MV-4-11 (cell line): ENCODE measurements at places on chromosomes 1 and 21.

DNA sequence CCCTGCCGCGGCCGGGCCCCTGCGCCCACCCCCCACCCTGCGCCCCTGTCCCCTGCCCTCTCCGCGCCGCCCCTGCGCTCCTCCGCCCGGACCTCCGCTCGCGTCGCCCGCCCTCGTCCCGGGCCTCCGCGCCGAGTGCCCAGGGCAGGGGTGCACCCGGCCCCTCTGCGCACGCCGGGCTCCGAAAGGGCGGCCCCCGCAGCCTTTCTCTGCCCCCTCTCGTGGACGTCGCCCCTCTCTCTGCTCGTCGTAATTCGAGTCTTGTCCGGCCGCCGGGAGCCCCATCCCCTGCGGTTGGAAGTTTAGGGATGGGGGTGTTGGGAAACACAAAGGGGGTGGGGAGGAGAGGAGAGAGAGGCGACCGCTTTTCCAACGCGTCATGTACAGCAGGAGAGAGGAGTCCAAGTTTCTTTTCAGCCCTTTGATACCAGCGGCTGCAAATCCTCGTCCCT lies 407 bp downstream of the GALNT2 start:
- DNase-seq, result no peak

DNA sequence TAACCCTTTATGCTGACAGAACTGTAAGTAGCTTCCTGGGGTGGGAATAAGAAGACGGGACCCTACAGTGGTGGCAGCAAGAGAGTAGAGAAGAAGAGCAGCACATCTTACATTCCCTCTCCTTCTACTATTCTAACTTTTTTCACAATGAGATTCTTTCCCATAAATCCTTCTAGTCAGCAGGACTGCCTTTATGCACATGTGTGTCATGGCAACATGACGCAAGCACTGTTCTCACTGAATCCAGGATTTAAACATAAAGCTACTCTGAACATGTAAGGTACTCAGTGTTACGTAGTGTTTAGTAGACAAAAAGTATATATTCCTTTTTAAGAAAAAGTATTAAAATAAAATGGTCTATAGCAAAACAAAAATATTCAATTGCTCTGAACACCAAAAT lies 309.7 kb upstream of the LYPLAL1 start:
- peak; percentile 32 for DNase-seq

DNA sequence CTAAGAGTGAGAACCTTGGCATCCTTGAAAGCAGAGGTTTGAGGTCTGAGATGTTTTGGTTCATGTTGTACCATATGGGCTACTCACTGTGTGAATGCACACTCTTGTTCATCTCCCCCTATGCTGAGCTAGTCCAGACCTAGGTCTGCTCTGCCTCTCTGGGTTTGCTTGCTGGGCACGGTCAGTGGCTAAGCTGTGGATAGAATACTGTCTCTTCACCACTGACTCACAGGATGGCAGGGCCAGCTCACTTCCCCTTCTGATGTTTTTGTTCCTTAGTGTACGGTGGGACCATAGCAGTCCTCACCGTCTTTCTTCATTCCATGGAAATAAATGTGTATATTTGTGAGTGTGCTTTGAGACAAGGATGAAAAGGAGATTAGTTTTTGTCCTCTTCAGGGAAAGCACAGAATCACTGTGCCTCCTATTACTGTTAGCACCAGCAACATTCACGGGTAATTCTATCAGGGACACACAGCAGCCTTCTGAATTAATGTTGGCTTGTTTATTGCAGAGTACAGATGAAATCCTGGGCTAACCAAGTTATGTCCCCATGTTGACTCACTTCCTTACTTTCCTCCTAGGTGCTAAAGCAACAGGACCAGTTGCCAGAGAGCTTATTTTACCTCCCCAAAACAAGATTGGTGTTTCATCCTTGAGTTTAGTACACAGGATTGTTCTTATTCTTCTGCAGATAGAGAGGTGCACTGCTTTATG lies 56.9 kb upstream of the IVNS1ABP start:
- DNase-seq, result peak; percentile 71

GRCh38 chr1:3064901-3065300 lies 4.1 kb upstream of the PRDM16 start:
- no peak for DNase-seq

DNA sequence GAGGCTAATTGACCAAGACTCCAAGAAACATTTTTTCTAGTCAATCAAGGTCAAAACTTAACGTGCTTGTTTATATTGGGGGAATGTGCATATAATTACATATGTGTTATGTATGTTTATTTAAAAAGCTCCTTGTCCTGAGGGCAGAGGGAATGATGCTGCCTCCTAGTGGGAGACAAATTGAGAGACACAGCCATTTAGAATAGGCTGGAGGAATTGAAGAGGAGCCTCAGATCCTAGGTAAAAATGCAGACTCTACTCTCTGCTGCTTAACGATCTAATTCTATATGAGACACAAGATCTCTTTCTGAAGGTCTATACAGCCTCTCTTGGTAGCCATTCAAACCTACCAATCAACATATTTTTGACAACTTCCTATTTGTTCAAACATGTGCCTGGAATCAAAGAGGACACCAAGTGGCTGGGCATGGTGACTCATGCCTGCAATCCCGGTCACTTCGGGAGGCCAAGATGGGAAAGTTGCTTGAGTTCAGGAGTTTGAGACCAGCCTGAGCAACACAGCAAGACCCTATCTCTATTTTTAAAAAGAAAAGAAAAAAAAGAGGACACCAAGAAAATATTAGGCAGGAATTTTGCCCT lies 136.6 kb upstream of the ZNF648 start:
- peak; percentile 60 for DNase-seq

GRCh38 chr1:160007577-160008200 lies 24.1 kb downstream of the PIGM start:
- DNase-seq, result peak; percentile 1

- no peak for DNase-seq
Observed at GRCh38 chr1:43255438-43256210, 14.2 kb upstream of the TMEM125 start.

- no peak for DNase-seq
Observed at GRCh38 chr1:85240643-85241042, 18.8 kb downstream of the C1orf52 start.

GRCh38 chr1:234697015-234697414 lies 87.0 kb upstream of the IRF2BP2 start:
- no peak for DNase-seq

- DNase-seq, result no peak
Observed at GRCh38 chr21:17146426-17146825, 366.4 kb upstream of the CXADR start.

DNA sequence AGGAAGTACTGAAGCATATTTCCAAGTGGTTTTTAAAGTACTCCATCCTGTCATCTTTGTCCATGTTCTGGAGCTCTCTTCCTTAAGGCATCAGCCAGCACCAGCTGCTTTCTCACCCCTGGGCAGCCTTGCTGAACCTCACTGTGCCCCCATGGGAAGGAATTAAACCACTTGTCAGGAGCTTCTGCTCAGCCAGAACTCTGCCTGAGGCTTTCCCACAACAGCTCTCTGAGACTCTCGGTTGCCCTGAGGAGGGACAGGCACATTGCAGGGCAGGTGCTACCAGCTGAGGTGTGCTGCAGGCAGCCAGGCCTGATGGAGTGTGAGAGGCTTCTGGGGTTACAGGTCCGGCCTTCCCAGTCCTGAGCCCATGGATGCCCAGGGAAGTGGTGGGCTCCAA lies 30.9 kb downstream of the FAM163A start:
- DNase-seq, result no peak

DNA sequence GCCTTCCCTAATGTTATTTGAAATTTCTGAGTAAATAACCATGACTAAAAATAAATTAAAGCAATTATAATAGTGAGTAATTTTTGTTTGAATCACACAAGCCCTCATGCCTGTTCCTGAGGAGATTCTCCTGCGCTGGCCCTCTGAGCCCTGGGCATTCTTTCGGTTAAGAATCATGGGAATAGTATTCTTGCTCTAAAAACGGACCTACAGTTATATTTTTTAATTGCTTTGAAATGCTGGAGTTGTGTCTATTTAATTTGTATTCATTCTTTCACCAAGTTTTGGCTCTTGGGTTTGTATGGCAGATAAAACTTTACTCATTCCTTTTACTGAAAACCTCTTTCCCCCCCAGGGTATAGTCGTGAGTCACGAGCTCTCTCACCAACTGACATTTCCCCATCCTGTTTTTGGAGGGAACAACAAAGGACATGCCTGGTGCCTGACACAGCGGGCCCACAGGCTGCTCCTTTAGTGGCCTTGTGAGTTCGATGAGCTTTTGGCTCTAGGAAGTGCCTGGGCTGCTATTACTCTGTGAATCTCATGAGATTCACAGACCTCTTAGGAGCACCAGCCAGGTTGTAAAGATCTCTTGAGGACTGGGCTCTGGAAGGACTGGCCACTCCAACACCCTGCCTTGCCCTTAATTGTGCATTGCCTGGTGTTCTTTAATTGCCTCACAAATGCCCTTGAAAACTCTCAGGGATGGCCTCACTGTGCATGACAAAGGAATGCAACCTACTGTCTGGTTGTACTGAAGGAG lies 58.6 kb downstream of the DDR2 start:
- peak; percentile 52 for DNase-seq

GRCh38 chr1:53505401-53505800 lies 46.2 kb downstream of the DMRTB1 start:
- no peak for DNase-seq

DNA sequence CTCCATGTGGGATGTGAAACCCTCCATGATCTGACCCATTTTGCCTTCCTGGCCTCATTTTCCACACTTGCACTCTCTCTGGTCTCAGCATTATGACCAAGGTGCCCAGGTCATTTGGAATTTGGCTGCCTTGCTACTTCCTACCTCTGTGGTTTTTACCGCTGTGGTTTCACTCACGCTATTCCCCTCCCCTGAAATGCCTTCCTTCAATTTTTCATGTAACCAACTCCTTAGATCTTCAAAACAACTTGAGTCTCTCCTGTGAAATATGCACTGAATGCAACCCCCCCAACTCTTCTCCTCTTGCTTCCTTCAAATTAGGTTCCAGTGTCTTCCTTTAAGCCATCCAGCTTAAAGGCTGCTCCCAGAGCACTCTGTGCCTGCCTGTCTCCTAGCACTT lies 50.1 kb downstream of the PHC2 start:
- DNase-seq, result no peak

GRCh38 chr1:36857754-36858153 lies 176.6 kb downstream of the GRIK3 start:
- DNase-seq, result no peak

DNA sequence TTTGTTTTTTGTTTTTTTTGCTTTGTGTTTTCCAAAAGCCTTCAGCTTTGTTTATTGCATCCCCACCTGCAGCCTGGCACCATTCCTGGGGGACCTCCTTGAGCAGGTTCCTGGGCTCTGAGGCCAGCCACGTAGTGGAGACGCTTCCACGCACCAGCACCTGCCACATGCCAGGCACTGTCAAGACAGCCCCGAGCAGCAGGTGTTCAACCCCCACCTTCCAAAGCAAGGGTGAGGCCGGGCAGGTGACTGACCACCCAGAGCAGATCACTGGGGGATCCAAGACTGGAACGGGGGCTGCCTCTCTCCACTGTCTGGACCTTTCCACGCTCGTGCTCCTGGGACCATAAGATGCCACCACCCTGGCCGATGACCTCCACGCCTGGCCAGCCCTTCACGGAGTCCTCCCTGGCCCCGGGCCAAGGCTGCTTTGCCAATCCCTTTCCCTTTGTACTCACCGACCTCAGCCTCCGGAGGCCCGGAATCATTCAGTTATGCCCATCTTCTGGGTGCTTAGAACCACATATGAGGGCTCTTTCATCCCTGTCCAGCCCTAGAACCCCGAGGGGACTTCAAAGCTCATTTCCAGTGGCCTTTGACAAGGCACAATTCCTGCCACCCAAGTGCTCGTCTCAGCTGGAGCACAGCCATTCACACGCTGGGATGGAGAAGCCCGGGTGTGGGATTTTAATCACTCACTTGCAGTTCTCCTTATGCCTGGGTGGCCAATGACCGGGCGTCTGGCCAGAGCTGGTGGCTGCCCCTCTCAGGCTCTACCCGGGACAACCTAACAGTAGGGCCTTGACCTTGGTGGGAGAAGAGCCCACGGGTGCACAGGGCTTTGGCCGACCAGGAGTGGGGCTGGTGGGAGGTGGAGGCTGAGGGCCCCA lies 330.8 kb downstream of the NPHP4 start:
- no peak for DNase-seq

GRCh38 chr1:4657244-4657789 lies 2.9 kb downstream of the AJAP1 start:
- DNase-seq, result no peak

DNA sequence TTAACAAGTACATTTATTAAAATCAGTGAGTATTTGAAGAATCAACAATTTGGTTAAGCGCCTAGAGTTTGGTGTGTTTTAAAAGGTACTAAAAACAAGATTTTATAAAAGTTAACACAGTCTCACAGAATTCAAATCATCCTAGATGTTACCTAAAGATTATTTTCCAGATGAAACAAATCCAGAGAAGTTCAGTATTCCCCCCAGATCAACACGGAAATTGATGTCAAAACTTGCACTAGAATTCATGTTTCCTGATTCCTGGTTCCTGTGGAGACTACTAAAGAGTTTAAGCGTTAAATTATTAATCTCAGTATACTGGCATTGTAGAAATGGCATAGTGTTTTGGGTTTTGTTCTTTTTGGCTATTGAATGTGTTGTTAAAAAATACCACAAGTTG lies 1.4 kb downstream of the PTBP2 start:
- DNase-seq, result no peak

DNA sequence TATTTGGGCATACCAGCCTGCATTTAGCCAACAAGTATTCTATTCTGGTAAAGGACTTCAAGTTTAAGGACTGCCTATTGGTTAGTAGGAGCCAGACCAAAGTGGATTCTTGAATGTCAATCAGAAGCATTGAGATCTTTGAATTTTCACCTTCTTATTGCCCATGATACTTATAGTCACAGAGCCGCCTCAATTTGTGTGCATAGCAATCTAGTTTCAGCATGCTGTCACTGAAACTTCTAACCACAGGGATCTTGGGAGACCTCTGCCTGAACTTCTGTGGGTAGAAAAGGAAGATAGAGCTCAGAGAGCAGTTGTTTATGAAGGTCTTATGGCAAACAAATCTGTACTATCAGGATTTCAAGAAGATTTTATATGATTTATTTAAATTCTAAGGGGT lies 501.4 kb upstream of the USP24 start:
- DNase-seq, result no peak

DNA sequence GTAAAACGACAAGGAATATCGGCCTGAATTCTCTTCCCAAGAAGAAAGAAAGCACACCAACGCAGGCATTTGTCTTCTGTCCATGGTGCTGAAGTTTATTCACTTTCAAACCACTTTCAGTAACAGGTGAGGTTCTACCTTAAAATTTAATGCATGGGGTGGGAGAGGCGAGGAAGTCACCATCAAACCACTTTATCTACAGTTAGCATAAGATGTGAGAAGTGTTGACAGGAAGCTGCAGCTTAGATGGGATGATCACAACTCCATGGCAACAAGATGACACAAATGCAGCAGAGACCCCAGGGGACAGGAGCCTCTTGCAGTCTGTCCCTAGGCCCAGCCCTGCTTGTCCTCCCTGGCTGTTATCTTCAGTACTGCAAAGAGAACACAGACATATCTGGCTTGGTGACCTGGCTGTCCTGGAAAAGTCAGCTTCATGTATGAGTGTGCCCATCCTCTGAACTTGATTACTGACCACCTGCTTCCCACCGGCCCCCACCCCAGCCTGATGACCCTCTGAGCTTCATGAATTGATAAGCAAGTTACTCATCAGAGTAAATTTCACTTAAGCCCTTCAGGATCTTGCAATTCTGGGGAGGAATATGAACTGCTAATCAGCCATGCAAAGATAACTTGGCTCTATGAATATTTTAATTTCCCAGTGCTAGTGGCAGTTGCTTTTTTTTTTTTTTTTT lies 1.8 kb downstream of the NPPA start:
- no peak for DNase-seq

GRCh38 chr1:240768979-240769378 lies 157.0 kb upstream of the GREM2 start:
- DNase-seq, result no peak
